ENCODE measurements at places on chromosomes 16 and 17.

- DNase-seq: no peak
These were observed 7.8 kb upstream of the RNF213 start for GRCh38 chr17:80252871-80253270.

DNA sequence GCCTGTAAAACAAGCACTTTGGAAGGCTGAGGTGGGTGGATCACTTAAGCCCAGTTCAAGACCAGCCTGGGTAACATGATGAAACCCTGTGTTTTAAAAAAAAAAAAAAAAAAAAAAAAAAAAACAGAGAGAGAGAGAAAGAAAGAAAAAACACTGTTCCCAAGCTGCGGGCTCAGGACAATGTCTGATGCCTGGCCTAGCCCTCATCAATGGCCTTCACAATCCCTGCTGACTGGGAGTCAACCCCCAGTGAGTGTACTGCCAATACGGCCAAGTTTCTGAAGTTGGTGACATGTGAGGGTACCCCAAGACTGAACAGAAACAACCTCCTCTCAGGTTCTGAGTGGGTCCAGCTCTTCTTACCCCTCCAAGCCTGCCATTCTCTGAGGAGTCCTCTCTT lies 116.5 kb downstream of the ZNF778 start:
- DNase-seq: no peak

DNA sequence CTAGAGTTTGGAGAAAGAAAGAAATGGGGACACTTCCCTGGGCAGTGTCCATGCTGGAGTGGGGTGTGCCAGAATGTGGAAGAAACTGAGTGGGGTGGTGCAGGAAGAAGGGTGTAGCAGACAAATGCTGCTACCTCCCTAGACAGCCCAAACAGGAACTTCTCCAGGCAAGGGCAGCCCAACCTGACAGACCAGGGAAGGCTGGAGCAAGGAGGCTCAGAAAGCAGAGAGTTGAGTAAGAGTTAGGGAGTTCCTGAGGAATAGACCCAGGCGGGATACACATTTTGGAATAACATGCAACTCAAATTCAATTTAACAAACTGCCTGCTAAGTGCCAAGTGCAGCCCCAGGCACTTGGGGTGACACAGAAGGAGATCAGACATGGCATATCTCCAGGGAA lies 1.0 kb upstream of the MYO18A start:
- no peak for DNase-seq

- peak; percentile 78 for DNase-seq
These were observed 128.4 kb upstream of the TNRC6C start for GRCh38 chr17:77829843-77830799.

DNA sequence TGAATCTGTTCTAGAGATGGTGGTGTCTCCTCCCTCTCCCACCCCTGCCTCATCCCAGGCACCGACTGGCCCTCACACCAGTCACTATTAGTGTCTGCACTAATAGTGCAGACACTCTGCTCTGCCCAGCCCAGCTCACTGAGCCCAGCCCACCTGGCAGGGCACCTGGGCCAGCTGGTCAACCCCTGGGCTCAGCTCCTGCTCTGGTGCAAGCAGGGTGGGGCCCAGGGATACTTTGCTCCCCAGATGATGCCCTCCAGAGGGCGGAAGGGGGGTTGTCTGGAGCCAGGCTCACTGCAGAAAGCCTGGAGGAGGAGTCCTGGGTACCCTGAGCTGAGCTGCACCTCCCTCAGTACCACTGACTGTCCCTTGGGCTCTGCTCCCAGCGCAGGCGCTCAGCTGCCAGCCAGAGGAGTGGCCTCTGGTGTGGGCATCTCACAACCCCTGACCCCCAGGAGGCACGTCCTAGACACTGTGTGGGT lies 14.5 kb downstream of the RAB11FIP4 start:
- no peak for DNase-seq

DNA sequence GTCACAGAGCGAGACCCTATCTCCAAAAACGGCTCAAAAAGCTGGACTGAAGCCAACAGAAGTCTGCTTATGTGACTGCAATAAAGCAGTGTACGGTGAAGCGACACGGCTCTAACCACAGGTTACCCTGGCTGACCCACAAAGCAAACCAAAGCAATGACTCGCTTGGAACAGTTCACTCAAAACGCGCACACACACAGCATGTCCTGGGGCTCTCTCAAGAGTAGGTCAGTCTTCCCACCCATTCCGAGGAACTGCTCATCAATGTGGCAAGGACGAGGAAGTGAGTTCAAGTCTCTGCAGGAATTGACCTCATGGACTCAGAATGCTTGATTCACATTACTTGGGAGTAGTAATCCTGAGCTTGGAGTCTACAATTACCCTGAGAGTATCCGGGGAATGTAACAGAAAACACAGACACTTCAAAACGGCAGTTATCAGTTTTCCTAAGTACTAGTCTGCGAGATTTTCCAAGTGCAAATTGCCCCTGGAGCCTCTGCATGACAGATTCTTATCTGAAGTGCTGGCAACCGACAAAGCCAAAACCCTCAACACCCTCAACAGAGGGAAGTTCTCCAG lies 25.4 kb downstream of the PELP1 start:
- DNase-seq: peak; percentile 96

DNA sequence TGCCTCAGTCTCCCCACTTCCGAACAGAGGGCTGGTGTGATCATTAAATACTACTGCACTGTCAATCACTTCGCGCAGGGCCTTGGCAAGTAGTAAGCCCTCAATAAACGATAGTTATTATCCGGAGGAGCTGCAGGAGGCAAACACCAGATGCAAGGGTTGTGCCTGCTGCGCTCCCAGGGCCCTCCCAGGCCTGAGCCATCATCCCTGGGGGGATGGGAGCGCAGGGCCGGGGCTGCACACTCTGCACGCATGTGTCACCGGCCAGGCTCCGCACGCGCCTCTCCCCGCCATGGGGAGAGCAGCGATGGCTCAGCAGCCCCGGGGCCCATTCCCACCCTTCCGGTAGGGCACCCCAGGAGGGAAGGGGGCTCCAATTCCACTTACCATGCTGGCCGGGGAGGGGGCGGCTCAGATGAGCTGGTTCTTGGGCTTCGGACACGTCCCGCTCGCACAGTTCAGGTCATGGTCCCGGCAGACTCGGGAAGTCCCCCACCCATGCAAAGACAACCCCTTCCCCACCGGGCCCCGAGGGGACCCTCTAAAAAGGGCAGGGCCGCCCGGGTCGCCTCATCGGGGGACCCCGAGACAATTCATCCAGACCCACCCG lies 681 bp downstream of the XPO6 start:
- DNase-seq: peak; percentile 72

GRCh38 chr17:8120520-8121406 lies 2.4 kb upstream of the ALOXE3 start:
- peak; percentile 79 for DNase-seq

GRCh38 chr17:74859459-74860228 lies at the start of gene GRIN2C:
Gene GRIN2C (minus strand): TSS chr17:74859885. CDS start chr17:74855092, 4,793 bp downstream.
- no peak for DNase-seq

DNA sequence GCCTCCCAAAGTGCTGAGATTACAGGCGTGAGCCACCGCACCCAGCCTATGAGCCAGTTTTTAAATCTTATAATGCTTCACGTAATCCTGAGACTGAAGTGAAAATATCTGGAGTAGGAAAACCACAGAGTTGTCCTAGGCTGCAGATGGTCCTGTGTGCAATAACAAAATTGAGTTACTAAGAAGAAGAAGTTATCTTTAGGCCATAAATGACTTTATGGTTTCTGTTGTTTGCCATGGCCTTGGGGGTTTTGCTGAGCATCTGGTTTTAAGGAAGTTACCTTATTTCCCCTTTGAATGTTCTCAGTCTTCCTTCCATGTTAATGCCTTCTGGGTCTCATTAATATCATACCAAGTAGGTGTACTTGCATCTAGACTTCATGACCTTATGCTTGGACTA lies 16.5 kb downstream of the NMT1 start:
- no peak for DNase-seq

- DNase-seq: no peak
These were observed 8.9 kb upstream of the C16orf74 start for GRCh38 chr16:85759631-85760419.

DNA sequence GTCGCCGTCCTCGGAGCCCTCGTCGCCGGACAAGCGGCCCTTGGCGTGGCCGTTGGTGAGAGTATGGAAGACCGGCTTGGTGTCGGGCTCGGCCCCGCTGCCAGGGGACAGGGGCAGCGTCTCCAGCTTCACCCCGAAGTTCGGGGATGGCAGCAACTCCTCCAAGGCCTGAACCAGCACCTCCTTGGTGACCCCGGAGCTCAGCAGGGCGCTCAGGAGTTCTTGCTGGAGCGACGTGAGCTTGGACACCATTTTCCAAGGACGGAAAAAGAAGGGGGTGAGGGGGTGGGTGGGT lies 279 bp downstream of the HNF1B start:
- DNase-seq: no peak

DNA sequence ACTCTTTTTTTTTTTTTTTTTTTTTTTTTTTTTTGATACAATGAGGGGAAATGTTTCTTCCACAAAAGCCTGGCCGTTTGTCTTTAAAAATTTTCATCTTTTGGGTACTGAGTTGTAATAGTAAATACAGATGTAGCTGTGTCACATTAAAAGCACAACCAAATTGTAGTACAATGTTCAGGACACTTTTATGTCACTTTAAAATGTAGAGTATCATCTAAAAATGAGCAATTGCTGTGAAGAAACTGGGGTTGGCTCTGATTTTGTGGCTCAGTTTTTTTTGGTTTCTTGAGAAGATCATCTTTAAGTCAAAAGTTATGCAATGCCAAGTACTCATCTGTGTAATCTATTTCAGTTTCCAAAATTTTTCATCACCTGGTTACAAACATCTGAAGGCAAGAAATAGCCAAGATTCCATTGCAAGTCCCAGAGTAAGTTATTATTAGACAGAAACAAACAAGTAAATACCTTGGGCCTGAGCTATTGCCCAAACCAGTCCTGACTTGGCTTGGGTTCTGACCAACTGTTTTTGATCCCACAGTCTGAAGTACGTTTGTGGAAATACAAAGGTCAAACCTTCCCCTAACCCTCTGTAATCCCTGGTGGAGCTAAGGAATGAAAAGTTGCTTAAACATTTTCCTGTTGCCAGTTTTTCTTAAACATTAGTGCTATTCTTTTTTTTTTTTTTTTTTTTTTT lies 717.2 kb downstream of the WWOX start:
- peak; percentile 76 for DNase-seq

DNA sequence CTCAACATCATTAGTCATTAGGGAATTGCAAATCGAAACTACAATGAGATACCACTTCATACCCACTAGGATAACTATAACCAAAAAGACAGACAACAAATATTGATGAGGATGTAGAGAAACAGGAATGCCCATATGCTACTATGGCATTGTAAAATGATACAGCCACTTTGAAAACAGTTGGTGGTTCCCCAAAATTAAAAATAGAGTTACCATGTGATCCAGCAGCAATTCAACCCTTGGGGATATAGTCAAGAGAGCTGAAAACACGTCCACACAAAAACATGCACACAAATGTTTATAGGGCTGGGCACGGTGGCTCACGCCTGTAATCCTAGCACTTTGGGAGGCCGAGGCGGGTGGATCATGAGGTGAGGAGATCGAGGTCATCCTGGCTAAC lies 10.0 kb upstream of the PECAM1 start:
- DNase-seq: no peak

- no peak for DNase-seq
These were observed 21.3 kb upstream of the GAA start for GRCh38 chr17:80080081-80080480.

DNA sequence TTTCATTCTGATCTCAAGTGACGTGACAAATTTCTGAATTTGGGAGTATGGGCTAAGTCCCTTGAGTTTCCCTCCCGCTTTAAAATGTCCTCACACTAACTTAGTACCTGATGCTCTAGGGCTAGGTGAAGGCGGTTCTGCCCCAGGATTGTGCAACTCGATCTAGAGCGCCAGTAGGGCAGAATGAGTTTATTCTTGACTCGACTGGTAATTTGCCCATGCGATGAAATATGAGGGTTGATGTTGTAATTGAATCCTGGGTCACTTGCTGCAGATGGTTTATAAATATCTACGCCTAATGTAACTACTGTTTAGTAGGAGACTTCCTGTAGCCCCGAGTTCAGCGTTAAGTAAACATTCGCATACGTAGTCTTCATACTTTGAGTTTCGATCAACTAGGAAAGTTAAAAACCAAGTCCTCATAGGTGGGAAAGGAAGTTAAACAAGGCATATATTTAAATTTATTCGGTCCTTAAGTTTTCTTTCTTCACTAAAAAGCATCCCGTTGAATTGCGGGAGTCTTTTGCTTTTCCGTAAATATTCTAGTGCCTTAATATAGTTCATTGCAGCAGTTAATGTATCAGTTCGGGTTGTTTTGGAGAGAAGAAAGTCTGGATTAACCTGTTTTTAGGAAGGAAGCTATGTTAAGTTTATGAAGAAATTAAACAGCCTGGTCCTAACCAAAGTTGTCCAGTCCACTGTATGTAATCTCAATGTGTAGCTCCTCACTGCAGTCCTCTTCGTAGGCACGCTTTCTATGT lies 1.6 kb downstream of the CTCF start:
- peak; percentile 84 for DNase-seq

- DNase-seq: no peak
These were observed 3.8 kb upstream of the P4HB start for GRCh38 chr17:81863833-81864768.

DNA sequence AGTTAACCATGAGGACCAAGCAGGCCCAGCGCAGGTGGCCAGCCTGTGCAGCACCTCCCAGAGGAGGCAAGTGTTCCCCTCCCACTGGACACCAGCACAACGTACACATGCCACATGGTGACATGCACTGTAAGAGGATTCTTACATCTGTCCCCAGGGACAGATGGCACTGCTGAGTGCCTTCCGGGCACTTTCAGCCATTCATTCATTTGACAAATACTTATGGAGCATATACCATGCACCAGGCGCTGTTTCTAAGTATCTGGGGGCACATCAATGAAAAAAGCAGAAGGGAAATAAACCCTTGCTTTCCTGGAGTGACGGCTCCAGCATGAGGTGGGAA lies 79.6 kb downstream of the GAS7 start:
- no peak for DNase-seq

- DNase-seq: no peak
These were observed 23.0 kb downstream of the JPH3 start for GRCh38 chr16:87625241-87625797.

DNA sequence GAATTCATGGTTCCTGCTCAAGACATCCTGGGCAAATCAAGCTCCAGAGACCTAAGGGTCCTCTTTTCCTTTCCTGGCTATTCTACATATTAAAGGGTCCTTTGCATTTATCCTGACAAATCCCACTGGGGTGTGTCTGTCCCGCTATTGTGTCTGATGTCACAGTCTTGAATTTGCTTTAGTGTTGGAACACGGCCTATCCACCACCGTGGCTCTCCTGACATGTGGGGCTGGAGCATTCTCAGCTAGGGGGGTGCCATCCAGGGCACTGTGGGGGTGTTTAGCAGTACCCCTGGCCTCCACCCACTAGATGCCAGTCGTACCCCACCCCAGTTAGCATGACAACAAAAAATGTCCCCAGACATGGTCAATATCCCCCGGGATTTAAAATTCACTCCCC lies 92.9 kb downstream of the IRF8 start:
- no peak for DNase-seq

DNA sequence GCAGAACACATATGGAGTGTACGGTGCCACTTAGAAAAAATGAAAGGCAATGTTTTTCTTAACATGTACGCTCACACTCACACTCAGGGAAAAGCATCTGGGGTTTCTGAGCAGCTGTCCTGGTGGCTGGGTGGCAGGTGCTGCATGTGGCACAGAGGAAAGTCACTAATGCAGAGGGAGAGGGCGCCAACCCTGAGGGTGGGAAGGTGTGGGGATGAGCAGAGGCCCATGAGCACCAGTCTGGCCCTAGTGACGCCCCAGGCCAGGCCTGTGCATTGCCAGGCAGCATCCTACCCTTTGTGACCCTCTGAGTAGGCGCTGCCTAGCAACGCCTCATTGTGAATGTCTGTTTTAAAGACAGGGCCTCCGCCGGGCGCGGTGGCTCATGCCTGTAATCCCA lies 19.1 kb upstream of the LCMT1 start:
- no peak for DNase-seq

- no peak for DNase-seq
These were observed 66.8 kb downstream of the MARCHF10 start for GRCh38 chr17:62741290-62741689.
